GOT3 (cell line): ENCODE measurements at places on chromosomes 1 and 21.

GRCh38 chr1:107443027-107443426 lies 302.2 kb downstream of the NTNG1 start:
- no peak for DNase-seq

DNA sequence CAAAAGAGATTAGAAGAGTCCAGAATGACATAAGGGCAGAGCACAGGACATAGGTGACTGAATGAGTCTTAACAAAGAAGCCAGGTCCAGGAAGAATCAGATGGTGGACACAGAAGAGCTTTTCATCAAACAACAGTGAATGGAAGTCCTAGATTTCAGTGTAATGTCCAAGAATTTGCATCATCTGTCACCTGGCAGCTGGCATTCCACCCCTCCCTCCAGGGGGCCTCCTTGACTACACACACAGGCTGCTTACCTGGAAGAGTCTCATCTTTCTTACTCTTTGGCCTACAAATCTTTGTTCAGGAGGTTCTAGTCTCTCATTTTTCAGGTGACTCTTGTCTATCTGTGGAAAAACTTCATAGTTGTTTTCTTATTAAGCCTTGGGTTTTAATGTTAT lies 36.2 kb downstream of the GORAB start:
- DNase-seq = no peak

GRCh38 chr1:171966426-171967220 lies 125.3 kb downstream of the DNM3 start:
- DNase-seq = no peak

DNA sequence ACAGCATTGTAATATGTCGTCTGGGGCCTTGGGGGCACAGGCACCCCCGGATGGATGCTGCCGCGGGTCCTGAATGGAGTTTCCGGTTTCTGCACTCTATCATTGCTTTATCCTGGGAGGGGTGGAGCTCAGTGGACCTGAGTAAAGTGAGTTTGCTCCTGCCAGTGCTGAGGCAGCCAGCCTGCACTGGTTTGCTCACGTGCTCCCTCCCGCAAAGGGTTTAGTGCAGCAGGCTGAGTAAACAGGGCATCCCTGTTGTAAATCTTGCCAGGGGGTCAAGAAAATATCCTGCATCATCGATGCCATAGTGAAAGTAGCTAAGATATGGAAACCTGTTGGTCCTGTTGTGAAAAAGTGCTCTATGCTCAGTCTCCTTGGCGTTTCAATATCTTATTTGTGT lies 85.6 kb upstream of the BRINP3 start:
- DNase-seq = no peak

- DNase-seq = no peak
Measured at GRCh38 chr1:30677471-30677870, 45.9 kb downstream of the MATN1 start.

DNA sequence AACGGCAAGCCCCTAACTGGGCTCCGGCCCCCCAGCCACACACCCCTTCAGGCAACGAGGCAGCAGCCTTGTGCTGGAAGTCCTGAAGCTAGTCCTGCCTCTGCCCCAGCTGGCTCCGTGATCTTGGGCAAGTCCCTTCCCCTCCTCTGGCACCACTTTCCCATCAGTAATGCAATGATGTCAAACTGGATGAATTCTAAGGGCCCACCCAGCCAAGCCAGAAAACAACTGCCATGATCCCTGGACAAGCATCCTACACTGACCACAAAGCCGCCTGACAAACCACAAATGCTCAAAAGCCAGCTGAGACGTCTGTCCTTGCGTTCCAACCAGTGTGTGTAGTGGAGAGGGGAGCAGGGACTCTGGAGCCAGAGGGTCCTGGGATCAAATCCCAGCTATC lies 26.8 kb downstream of the IFFO2 start:
- no peak for DNase-seq

- no peak for DNase-seq
Measured at GRCh38 chr1:110492573-110492972, 26.4 kb downstream of the KCNA10 start.

GRCh38 chr21:14545906-14546480 lies at the start of gene SAMSN1:
TSS of gene SAMSN1 (minus strand) at chr21:14546315. CDS start at chr21:14546261, 54 bp downstream.
- DNase-seq = no peak

DNA sequence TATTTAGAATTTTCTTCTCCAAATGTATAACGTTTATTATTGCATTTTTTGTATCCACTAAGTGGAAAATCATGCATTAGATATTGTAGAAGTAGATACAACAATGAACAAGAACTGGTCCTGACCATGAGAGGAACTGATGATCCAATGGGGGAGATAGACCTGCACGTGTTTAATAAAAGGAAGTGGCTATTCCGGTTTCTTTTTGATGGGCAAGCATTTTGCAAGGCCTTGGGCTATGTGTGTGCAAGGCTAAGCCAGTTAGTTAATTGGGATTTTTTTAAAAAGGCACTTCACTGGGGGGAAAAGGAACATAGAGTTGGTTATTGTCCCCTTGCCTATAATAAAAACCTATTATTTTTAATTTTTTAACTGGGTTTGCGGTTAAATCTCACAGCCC lies 961 bp upstream of the VCAM1 start:
- DNase-seq = no peak

DNA sequence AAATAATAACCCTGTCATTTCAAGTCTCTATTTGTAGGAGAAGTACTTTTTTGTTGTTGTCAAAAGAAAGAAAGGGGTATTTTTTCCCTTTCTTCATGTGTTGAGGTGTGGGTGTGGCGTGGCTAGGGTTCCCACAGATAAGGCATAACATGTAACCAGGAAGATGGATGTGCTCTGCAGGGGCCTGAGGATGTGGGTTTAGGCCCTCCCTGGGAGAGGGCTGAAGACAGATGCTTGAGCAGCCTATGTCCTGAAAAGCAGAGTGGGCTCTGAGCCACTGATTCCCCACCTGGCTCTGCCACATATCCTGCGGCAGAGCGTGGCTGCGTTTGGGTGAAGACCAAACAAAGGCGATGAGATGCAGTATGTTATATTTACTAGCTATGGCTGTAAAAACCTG lies 13.9 kb upstream of the ADAR start:
- no peak for DNase-seq

DNA sequence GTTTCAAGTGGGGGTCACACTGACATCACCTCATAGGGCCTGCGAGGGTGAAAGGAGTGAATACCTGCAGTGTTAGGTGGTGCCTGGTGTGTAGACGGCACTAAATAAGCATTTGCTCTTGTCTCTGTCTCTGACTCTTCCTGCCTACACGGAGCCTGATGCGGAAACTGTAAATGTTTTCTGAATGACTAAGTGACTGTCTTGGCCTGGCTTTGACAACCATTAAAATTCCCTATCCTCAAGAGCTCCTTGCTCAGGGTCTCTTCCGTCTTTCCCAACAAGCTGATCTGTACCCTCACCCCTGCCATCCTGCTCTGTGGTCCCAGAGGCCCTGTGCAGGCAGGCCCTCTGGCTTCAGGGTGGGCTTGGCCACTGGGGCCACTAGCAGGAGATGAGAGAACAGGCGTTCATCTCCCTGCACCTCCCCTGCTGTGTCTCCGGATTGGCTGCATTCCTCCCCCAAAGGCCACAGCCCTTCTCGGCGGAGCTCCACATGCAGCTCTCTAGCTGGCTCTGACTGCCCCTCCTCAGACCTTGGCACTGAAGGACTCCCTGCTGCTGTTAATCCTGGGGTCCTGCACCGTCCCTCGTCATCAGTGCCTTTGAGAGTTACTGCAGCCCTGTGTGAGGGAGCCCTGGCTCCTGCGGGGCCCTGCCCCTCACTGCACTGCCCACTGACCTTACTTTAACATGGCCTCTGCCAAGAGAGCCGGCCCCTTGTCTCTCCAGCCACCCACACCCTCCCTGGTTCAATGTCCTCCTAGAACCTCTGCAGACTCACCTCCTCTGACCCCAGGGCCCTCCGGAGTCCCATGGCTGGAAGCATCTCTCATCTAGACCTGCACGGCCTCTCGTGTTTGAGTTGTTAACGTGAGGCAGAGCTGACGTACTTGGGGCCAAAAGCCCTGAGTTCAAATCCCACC lies 211.1 kb downstream of the MATN1 start:
- no peak for DNase-seq

- no peak for DNase-seq
Measured at GRCh38 chr1:200869376-200869752, 3.4 kb upstream of the GPR25 start.

GRCh38 chr1:226078374-226078773 lies 15.9 kb downstream of the H3-3A start:
- no peak for DNase-seq

DNA sequence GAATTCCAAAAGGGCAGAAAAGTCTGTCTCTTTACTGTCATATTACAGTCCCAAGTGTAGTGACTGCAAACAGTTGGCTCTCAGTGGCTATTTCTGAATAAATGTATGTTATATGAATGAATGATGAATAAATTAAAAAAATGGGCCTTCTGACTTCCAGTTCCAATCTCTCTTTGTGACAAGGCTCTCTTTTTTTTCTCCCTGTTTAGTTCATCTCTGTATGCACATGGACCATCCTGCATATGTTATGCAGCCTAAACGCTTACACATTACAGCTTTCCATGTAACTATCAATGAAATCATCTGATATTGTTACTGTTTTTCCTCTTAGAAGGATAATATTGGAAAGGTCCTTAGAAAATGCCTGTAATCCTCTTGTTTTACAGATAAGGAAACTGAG lies 363.0 kb downstream of the NUF2 start:
- DNase-seq = no peak

DNA sequence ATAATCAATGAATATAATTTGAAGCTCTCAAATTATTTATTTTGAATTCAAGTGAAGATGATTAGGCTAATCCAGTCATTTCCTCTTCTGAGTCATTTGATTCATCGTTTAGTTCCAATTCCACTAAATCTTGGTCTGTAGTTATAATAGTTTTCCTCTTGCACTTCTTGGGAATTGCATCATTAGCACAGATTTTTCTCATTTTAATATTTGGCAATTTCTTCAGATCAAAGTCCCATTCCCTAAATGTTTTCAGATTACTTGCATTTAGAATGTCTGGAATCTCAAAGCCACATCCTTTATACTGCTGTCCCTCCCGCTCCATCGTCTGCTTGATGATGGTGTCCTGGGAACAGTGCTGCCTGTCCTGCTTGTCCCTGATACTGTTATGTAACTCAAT lies 43.5 kb downstream of the MAST2 start:
- DNase-seq = no peak

DNA sequence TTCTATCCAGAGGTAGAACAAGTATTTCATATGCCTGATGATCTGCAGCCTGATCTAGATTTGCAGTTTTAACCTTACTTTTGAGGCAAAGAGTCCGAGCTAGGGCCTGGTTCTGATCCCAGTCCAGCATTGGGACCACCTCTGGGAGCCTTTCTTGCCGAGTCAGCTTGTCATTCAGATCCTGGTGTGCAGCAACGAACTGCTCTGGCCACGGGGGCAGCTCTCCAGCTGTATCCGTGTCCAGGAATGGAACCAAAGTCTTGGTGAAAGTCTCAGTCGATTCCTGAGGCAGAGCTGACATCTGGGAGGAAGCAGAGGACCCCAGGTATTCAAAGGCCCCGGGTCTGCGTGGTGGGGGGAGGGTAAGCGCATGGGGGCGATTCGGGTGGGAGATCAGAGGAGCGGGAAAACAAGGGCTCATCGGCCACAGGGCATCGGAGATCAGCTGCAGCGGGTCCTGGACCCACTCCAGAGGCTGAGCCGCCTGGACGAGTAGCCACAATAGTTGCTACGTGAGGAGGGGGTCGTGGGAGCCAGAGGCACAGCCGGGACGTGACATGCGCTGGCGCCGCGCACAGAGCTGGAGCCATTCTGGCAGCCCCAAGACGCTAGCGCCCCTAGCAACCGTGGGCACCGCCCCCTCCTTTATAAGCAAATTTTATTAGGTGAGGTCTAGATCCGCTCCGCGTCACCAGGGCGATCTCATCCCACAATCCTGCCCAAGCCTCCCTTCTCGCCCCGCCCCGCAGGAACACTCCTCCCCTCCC lies 32.4 kb upstream of the BSDC1 start:
- DNase-seq = peak; percentile 22

GRCh38 chr21:39510240-39510639 lies 58.5 kb downstream of the SH3BGR start:
- no peak for DNase-seq
